CD4-positive, alpha-beta T cell (primary cell): ENCODE measurements at places on chromosomes 6 and 20.

DNA sequence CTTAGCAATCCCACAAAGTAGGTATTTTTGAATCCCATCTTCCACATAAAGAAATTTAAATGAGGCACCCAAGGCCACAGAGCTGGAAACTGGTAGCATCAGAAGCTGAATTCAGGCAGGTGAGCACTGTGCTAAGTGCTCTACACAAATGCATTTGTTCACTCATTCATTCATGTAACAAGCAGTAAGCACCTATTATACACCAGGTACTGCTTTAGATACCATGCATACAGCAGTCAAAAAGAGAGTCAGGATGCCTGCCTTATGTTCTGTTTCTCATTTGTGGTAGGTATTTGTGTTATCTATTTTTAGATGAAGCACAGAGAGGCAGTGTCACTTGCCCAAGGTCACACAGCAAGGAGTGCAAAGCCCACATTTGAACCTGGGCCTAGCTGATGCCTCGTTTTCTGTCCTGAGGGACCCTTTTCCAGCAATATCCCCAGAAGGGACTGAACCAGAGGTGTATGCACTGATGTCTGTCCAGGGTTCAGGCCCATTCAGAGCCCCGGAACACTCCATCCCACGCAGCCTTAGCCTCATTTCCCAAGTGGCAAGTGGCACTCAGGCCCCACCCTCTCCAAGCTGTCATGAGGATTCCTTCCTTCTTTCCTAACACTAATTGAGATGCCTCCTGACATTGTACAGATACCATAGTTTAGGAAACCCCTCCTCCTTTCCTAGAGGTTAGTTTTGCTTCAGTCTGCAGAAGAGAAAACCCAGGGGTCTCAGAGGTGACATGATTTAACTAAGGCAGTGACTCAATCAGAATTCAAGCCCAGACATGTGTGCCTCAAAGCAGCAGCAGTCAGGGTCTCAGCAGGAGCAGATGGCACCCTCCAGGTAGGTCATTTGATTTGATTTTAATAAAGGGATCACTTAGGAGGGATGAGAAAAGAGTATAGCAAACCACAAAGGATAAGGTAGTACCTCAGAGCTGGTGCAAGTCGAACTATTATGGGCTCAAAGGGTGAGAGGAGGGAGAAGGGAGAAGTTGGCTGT, 61.2 kb upstream of the SIRPA start:
- DNase-seq: no peak

DNA sequence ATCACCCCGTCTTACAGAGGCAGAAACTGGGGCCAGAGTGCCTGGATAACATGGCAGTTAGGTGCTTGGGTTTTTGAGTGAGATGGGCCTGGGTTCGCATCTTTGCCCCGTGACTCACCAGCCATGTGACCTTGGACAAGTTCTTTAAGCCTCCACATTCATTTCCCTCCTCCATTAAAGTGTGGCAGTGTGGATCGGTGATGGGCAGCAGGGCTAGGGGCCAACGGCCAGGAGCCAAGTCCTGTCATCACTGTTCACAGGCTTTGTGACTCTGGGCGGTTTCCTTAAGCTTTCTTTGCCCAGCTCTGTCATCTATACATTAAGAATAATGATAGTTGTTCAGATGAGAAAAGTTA, 85.5 kb upstream of the PMEPA1 start:
- DNase-seq: no peak

- DNase-seq: no peak
Observed at GRCh38 chr6:17638212-17638715, 38.2 kb downstream of the FAM8A1 start.

GRCh38 chr6:41581381-41581991, 35.3 kb downstream of the FOXP4 start:
- no peak for DNase-seq

DNA sequence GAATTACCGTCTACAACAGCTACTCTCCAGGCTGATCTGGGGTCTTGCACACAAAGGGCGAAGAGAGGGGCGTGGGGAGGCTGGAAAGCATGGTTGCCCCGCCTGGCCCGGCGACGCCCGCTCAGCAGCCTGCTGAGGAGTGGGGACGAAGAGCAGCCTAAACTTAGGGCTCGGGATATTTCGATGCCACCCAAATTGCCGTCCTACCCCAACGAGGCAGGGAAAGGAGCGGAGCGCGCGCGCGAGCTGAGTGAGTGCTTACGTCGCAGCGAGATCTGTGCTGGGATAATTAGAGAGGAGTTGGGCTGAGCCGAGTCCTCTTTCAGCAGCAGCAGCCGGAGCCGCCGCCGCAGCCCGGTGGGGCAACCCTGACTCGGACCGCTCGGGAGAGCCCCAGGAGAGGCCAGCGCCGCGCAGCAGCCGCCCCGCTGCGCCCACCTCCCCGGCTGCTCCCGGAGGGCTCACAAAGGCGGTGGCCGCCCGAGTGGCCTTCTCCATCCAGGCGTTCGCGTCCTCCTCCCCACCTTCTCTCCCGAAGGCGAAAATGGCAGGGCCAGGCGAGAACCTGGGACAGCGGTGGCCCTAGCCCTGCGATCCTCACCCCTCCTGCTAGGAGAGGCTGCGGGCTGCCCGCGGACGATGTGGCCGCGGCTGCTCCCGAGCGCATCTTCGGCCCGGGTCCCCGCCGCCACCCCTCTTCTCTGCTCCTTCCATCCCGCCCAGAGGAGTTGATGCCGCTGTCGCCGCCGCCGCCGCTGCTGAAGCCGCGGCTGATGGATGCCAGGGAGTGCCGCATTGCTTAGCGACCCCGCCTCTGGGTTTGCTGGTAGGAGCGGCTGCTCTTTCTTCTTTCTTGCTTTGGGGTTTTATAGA, at the start of gene CLVS2:
Gene CLVS2, plus strand, starts transcription at position 315 of the 873 bp plus-strand sequence. CDS start 1,543 bp downstream, outside the sequence.
- no peak for DNase-seq

DNA sequence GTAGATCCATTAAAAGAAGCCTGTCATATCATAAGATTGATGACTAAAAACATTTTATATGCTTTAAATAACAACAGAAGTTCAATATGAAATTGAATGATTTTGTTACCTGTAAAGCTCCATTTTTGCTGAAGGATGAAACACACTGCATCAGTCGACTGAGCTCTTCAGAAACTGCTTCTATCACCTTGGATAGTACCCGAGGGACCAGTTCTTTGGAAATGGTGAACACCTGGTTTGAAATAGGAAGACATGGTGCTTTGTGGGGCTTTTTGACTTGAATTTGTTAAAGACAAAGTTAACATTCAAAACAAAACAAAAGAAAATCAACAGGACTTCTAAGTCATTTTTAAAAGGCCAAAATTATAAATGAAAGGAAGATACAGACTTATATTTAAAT, 105.7 kb downstream of the IRF4 start:
- no peak for DNase-seq

DNA sequence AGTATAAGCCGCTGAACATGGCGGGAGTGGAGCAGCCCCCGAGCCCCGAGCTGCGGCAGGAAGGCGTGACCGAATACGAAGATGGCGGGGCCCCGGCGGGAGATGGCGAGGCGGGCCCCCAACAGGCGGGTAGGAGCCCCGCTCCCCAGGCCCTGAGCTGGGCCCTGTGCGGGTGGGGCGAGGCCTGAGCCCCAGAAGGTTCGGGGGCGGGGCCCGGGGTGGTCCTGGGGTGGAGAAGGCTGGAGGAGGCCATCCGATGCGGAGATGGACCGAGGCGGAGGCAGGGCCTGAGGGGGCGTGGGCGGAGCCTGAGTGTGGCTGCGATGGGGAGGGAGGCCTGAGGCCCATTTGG, 7.1 kb downstream of the L3MBTL1 start:
- DNase-seq: no peak

GRCh38 chr6:27280064-27280539, 32.0 kb downstream of the POM121L2 start:
- DNase-seq: no peak

GRCh38 chr20:52536841-52537400, 345.3 kb upstream of the ZFP64 start:
- no peak for DNase-seq

DNA sequence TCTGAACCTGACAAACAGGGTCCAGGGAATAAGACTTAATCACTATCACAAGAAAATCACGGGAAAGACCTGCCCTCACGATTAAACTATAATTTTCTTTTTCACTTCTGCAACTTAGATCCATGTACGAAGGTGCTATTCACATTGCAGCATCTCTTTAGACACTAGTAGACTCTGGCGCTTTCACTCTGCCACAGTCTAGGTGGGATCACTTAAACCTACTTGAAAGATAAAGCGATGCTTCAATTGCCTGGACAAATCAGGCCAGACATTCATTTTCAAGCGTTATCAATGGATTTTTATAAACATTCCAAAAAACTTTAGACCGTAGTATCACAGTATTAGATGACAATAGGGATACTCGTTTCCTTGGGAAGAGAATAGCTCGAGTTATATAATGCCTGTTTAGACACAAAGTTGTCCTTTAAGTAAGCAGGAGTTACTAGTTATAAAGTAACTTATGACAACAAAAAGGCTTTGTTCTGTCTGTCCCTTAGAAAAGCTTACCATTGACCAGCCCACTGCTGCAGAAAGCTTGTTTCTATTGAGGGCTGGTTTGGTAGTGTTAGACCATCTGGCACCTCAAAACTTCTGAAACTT, 367.3 kb downstream of the UTRN start:
- DNase-seq: no peak

GRCh38 chr6:150233843-150234269, 91.0 kb downstream of the PPP1R14C start:
- no peak for DNase-seq

DNA sequence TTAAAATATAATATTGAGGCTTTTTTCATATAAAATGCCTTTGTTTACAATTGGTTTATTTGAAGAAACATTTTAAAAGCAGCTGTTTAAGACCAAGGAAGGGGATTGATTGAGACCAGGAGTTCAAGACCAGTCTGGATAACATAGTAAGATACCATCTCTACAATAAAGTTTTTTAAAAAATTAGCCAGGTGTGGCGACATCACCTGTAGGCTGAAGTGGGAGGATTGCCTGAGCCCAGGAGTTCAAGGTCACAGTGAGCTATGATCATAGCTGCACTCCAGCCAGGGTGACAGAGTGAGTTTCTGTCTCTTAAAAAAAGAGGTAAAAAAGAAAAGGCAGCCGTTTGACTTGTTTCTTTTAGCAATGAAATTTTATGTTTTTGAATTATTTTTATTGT, 117.0 kb downstream of the STXBP5 start:
- DNase-seq: no peak

GRCh38 chr6:66421570-66421969, 714.5 kb upstream of the EYS start:
- DNase-seq: no peak

DNA sequence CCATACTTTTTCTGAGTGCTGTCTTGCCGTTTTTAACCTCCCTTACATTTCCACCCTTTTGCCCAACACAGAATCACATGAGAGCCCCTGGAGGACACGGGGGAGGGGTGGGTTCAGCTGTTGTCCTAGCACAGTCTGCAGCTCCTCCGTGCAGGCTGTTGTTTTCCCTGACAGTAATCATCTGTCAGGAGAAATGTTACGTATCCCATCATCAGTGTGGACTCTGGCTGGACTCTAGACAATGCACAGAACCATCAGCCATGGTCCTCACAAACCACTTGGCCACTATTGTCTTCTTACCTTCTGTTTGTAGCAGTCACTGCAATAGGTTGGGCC, 92.1 kb downstream of the RIN2 start:
- DNase-seq: no peak

GRCh38 chr6:4125933-4126864, 9.2 kb downstream of the ECI2 start:
- DNase-seq: no peak

- DNase-seq: no peak
Observed at GRCh38 chr6:133432021-133432989, 191.1 kb downstream of the EYA4 start.

GRCh38 chr6:54274383-54274782, 33.9 kb upstream of the TINAG start:
- no peak for DNase-seq

GRCh38 chr6:117143647-117144046, 121.7 kb upstream of the VGLL2 start:
- DNase-seq: no peak

DNA sequence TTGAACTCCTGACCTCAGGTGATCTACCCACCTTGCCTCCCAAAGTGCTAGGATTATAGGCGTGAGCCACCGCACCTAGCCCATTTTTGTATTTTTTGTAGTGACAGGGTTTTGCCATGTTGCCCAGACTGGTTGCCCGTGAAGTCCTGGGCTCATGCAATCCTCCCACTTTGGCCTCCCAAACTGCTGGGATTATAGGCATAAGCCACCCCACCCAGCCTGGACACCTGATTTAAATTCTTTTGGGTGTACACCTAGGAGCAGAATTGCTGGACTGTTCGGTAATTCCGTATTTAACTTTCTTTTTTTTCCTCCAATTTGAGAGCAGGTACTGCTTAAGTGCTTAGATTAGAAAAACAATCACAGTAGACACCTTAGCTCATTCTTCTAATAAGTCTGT, 5.6 kb upstream of the NRM start:
- DNase-seq: no peak

DNA sequence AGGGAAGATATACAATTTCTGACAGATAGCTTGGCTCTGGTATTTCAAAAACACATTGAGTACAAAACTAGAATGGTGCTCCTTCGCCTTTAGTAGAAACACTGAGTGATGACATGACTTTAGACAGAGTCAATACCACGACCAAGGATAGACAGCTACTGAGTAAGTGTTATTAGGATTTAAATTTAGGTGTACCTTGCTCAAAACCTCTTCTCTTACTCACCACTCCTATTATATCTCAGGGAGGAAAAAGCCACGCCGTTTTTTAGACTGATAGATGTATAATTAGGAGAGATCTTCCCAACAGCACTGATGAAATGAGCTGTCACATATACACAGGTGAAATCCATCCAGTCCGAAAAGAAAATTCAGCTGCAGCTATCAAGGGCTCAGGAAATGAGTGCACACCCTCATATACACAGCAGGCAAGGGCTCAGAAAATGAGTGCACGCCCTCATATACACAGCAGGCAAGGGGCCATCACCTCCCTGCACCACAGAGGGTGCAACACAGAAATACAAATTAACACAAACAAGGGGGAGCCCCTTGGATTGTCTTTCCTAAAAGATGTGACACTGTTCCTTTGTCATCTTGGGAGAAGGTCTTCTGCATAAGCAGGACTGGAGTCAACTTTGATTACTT, 53.7 kb downstream of the LYRM4 start:
- DNase-seq: no peak

GRCh38 chr6:34149452-34149810, 3.5 kb upstream of the GRM4 start:
- no peak for DNase-seq

- DNase-seq: no peak
Observed at GRCh38 chr6:151317103-151317994, 74.0 kb downstream of the ZBTB2 start.
